ENCODE measurements at places on chromosomes 13 and 19.
A peak's percentile ranks its signal among the peaks of the same experiment; 100 is the strongest.

DNA sequence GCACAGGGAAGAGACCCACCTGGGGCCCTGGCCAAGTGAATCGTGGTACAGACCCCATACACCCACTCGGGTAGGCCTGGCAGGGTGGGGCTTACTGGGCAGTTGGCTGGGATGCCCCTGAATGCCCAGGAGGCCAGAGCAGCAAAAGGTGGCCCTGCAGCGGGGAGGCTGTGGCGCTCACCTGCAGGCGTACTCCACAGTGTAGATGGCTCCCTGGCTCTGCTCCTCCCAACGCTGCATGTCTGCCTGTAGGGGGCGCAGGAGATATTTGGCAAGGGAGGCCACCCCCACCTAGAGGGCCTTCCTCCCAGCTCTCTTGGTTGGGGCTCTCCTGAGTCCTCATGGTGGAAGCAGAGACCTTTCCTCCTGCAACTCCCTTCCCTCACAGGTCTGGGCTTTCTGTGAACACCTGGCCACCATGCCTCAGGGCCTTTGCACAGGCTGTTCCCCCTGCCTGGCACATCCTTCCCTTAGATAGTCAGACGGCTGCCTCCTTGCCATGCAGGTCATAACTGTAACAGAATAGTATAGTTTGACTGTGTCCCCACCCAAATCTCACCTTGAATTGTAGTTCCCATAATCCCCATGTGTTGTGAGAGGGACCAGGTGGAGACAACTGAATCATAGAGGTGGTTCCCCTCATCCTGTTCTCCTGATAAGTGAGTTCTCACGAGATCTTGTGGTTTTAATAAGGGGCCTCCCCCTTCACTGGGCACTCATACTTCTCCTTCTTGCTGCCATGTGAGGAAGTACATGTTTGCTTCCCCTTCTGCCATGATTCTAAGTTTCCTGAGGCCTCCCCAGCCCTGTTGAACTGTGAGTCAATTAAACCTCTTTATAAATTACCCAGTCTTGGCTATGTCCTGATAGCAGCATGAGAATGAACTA lies 5.9 kb downstream of the BORCS8 start:
- peak; percentile 35 for DNase-seq

DNA sequence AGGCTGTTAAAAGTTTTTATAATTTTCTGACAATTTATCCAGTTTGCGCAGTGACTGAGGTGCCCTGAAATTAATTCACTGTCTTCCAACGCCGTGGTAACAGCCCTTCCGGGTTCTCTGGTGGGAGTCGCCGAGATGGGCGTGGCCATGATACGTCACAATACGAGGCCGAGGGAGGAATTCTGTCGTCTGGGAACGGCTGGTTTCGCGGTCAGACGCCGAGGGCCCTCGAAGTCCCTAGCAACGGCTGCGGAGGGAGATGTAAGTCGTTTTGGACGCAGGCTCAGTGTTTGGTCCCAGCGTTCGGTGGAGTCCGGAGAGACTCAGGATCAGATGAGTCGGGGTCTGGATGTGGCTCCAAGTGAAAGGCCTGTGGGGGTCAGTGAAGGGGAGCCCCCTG lies 21.7 kb downstream of the ZNF613 start:
- DNase-seq, result no peak

DNA sequence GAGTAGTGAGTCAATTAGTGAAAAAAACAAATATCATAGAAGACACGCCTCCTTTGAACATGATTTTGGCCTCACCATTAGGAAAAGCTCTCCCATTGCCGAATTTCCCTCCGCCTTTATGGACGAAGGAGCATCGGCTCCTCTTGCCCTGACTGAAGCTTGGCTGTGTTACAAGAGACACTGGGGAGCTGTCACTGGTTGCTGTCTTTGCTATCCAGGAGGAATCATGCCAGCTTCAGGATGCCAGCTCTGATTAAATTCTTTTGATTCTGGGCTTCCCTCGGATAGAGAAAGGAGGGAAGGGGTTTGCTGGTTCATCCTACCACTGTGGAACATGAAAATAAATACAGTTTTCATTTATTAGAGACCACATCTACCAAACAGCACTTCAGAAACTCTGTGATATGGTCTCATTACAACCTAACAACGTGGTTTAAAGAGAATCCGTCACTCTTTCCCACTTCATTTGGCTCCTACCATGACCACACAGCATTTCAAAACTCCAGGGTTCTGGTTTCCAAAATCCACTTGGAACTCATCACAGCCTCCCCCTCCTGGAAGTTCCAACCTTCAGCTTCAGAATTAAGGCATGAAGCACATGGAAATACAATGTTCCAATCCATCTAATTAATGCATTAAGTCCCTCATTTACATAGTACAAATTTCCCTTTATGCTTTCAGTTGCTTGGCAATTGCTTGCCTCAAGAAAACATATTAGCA lies 446.0 kb downstream of the EFNB2 start:
- DNase-seq, result no peak

- DNase-seq, result no peak
These were observed 23.2 kb upstream of the EPHX3 start for GRCh38 chr19:15255359-15255990.

GRCh38 chr19:45499196-45500180 lies 1.2 kb downstream of the PPM1N start:
- peak; percentile 51 for DNase-seq

DNA sequence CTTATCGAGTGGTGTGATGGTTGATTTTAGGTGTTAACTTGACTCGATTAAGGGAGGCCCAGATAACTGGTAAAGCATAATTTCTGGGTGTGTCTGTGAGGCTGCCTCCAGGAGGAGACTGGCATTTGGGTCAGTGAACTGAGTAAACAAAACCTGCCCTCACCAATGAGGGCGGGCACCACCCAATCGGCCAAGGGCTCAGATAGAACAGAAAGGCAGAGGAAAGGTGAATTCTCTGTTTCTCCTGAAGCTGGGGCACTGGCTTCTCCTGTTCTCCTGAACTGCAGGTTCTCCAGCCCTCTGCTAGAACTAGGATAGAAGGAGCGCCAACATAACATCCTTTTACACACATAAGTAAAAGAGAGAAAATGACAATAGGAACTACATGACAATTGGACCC lies 35.1 kb downstream of the ESD start:
- DNase-seq, result no peak

All from stimulated activated CD4-positive, alpha-beta T cell treated with anti-CD3 and anti-CD28 coated beads, Interleukin-1b, Interleukin-23, amount 100 ng/mL, for 1 hour (primary cell).